ENCODE measurements at places on chromosomes 6 and 20.
A peak's percentile ranks its signal among the peaks of the same experiment; 100 is the strongest.

DNA sequence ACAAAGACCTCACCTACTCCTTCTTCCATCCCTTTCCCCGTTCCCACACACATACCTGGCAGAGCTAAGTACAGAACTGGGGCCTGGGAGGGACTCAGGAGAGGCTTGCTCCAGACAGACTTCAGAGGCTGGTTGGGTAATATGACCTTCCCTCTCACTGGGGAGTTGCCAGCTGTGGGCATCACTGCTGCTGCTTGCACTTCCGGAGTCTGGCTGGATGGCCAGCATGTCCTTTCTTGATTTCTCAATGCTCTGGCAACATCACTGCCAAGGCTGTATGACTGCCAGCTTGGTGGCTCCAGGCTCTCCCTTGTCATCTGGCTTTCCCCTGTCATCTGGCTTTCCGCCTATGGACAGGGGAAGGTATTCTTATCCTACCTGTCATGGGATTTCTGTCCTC lies 47.8 kb downstream of the CDH22 start:
- no peak for DNase-seq

- peak; percentile 68 for DNase-seq
Measured at GRCh38 chr20:38863024-38863851, 57.7 kb downstream of the PPP1R16B start.

DNA sequence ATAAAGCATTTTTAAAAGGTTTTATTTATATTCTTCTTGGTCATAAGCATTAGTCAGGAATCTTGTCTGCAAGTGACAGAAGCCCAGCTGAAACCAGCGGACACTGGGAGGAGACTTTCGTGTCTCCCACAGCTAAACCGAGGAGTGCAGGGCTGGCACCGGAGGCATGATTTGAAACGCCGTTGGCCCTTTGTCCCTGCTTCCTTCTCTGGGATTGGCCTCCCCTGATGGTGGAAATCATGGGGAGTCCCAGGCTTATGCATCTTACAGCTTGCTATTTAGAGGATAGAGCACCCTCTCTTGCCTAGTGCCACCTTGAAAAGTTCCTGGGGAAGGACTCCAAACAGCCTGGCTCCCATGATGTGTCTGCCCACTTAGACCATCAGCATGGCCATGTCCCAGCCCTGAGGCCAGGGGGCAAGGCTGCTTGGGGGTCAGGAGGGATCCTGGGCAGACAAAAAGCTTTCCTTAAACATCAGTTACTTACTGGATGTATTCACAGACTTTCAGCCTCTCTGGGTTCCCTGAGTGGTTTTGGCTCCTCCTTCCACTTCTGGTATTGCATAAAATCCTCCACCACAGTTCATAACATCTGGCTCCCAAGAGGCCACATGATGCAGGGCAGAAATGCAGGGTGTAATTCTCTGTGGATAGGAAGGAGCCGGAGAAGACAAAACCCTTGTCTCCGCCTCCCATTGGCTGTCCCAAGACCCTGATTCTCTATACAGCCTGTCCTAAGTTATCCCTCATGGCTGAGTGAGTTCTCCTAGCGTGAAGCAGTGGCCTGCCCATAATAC lies 49.3 kb upstream of the INSM1 start:
- no peak for DNase-seq

DNA sequence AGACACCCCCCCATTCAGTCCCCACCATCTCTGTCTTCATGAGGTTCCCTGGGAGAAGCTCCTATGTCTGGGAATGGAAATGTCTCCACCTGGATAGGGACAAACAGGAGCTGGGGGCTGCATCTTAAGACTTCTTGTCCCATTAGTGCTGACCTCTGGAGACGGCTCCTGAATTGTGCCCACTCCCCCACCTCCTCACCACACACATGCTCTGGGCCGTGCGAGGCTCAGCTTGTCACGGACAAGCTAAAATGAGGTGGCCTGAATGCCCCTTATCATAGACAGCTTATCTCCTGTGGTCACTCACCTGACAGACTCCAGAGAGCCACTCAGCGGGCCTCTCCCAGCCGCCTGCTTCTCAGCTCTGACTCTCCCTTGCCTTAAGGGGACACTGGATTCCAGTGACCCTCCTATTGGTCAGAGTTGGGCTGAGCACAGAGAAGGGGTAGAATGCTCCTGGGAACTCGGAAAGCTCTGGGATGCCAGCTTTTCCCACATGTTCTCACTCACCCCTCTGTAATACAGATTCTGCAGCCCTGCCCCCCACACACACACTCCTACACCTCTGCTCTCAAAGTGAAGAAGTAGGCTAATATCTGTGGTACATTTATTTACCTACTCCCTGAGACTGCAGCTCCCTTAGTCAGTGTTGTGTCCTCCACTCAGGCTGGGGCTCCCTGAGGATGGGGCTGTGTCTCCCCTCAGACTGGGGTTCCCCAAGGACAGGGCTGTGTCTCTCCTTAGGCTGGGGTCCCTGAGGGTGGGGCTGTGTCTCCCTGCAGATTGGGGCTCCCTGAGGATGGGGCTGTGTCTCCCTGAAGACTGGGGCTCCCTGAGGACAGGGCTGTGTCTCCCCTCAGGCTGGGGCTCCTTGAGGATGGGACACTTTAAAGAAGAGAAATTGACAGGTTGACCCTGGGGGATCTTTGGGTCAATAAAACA lies 167.5 kb downstream of the VEGFA start:
- DNase-seq, result no peak

DNA sequence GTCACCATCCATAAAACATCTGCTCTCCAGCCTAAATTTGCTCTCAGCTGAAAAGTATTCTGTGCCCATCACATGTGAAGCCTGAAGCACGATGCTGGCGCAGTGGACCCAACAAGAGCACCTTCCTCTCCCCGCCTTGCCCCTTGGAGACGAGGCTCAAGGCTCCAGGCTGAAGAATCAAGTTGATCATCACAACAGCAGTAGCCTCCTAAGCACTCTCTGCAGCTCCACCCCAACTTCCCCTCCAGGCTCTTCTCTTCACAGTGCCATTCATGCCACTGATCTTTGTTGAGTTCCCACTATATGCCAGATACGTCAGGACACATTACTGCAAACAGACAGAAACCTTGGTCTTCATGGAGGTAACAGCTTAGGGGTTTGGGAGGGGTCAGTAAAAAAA lies 41.6 kb upstream of the ZNF217 start:
- no peak for DNase-seq

DNA sequence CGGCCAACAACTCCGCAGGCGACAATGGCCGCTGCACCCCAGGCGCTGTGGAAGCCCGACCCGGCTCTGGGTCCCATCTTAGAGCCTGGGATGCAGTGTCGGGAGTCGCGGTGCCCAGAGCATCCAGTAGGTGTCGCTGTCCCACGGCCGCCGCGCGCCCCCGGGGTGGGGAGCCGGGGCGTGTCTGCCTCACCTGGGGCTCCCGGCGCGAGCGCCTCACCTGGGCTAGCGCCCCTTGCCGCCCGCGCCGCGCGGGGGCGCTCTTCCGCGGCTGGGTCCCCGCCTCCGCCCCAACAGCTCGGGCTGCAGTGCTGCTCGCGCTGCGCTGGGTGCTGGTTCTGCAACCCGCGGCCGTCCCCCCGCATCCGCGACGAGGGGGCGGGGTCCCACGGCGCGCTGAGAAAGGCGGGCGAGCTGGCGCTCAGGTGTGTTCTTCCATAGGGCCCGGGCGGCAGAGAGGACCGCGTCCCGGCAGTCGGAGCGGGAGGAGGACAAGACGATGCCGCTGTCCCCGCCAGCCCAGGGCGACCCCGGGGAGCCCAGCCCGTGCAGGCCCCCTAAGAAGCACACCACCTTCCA lies at the start of gene CRYBG1:
CRYBG1 (plus strand) TSS at position 308 of the 579 bp plus-strand sequence; CDS start at position 500, 192 bp downstream.
- DNase-seq, result peak; percentile 33

- peak; percentile 51 for DNase-seq
Measured at GRCh38 chr6:26232940-26233648, 131.9 kb upstream of the BTN3A2 start.

DNA sequence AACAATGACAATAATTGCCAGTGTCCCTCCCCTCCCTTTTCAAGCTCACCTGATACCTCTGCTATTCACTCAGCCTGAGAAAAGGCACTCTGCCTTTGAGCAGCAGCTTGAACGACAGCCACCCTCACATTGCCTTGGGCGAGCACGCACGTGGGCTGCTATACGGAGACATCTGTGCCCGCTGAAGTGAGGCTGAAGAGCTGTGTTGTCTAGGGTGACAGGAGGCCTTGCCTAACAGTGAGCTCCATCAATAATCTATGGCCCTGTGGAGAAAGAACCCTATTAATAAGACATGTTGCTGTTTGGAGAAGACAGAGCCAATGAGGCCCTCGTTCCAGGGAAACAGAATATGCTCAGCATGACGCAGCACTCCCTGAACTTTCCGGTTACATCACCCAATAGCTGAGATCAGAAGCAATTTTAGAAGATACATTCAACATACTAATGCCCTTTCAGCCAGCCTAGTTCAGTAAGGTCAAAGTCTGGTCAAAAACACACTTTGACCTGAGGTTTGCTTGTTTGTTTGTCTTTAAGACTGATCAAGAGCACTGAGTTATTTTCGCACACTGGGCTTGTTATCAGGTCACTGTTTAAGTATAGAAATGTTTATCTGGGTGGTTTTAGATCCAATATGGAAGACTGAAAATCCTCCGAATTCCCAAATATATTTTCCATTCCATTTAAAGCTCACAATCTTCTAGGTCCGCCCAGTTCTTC lies 30.6 kb downstream of the RBM24 start:
- no peak for DNase-seq

GRCh38 chr6:170485159-170485558 lies 67.9 kb downstream of the PSMB1 start:
- no peak for DNase-seq

DNA sequence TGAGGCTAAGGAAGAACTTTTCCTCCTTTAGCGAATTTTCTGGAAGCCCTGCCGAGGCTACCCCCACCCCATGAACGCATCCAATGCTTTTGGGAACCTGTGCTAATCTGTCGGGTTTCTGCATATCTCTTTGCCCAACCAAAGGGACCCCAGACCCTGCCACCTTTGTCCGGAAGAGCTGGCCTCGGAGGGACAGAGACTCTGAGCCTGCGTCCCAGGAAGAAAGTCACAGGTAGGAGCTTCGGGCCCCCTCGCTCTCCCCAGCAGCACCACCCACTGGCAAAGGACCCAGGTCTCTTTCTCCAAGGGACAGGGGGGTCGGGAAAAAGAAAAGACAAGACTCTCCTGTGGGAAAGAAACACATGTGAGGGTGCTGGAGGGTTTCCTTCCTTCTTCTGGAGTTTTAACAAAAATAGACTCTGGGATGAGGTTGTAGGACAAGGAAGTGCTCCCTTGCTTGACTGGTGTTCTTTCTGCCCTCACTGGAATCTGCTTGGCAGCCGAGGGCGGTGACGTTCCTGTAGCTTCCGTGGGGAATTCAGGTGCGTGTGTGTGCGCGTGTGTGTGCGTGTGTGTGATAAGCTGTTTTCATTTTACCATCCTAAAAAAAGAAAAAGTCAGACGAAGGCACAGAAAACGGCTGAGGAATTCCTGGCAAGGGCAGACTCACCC lies 16.3 kb upstream of the FOXC1 start:
- DNase-seq, result no peak

GRCh38 chr6:42300701-42301100 lies 83.0 kb upstream of the MRPS10 start:
- no peak for DNase-seq

- peak; percentile 48 for DNase-seq
Measured at GRCh38 chr20:4811661-4812181, 90.0 kb downstream of the PRND start.

- no peak for DNase-seq
Measured at GRCh38 chr6:16706911-16707783, 54.1 kb downstream of the ATXN1 start.

GRCh38 chr6:34196116-34196832 lies 40.4 kb upstream of the HMGA1 start:
- peak; percentile 80 for DNase-seq

- no peak for DNase-seq
Measured at GRCh38 chr20:25000268-25000801, 7.8 kb upstream of the APMAP start.

DNA sequence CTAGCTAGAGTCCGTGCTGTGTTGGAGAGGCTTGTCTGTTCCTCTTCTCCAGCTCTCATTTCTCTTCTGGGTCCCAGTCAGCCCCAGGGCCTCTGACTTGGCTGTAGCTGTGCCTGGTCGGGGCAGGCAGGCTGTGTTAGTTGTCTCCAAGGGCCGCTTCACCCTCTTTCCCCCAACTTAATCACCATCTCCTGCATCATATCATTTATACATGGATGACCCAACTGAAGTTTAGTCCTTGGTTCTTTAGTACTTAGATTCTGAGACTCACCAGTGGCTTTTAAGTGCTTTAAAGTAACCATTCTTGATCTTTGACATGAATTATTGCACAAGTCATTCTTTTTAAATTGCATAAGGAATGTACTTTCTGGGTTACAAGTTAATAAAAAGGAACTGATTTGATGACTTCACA lies 127.3 kb downstream of the RTN4IP1 start:
- no peak for DNase-seq

GRCh38 chr6:441126-441920 lies 49.8 kb downstream of the IRF4 start:
- DNase-seq, result no peak

- no peak for DNase-seq
Measured at GRCh38 chr6:135922746-135923145, 71.2 kb downstream of the PDE7B start.

- DNase-seq, result no peak
Measured at GRCh38 chr20:49091762-49092161, 45.6 kb downstream of the CSE1L start.

DNA sequence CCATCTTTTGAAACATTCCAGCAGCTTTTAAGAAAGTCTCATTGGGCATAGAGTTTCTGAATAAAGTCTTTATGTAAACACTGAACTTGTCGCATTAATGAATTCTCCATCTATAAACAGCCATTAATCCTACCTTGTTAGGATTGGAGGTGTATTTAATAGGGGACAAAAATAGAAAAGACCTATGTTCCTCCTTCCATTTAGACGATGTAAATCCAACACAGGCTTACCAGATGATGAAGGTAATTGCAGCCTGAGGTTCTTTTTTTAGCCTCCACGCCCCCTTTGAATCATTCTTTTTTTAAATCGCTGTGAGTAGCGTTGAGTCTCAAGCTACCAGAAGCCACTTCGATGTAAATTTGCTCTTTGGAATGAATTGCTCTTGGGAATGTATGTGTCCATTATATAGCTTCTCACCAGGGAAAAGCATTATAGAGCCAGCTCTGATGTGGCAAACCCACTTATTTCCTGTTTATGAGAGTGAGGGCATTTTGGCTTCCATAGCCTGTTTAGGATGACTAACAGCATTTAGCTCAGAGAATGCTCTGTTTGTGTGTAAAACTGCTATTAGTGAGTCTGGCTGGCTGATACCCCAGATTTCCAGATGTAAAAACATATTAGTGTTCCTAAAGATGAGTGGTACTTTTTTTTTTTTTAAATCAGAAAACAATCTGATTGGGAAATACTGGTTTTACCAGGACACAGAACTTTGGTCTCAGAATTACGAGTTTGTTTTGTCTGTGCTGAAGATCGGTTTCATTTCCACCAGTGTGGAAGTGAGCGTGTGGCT lies 74.9 kb upstream of the CLDN20 start:
- no peak for DNase-seq

DNA sequence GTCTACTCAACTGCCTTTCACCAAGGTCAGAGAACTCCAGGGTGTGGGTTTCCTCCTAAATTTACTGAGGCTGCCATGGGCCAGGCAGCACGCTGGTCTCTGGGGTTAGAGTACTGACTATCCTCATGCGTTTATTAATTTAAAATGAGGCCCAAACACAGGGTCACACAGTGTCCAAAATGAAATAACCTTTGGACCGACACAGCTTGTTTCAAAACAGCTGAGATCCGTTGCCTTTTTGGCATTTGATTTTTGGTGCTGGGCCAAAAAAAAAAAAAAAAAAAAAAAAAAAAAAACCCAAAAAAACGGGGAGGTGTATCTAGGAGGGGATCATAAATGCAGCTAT lies 14.6 kb upstream of the TOX2 start:
- no peak for DNase-seq
